Kidney (tissue), 22 donors: ENCODE measurements at places on chromosomes 5 and 9. TPM values are rescaled to one million over a fixed set of nuclear protein-coding genes. Genes with fewer than 3 reads are reported as not detected.

DNA sequence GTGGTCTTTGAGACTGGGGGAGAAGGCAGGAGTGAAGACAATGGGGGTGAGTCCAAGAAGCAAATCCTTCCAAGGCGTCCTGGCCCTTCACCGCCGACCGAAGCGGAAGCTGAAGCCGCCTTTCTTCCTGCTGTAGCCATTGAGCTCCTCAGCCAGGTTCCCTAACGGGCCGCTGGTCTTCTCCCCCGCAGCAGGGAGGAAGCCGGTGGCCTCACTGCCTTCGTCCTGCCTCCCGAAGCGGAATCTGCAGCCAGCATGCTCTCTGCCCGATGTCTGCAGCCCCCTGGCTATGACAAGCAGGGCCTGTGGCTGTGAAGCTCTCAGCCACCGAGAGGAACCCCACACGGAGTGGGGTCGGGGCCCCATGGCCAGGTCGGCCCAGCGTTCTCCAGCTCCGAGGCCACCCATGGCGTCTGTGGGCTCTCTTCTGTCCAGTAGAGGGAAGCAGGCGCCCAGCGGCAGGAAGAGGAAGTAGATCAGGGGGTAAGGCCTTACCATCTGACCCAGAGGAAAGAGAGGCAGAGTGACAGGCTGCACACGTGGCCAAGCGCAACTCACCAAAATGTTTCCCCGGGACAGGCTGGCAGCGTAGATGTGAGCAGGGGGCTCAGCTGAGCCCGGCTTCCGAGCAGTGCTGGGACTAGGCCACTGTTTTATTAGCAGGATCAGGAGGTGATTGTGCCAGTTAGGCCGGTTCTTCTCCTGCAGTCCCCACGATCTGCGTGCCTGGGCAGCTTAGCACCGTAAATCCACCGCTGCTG is 3.1 kb downstream of the QRFP start:
- DNase-seq = peak; percentile 61

GRCh38 chr9:117768750-117769395 is 64.7 kb downstream of the TLR4 start:
- peak; percentile 50 for DNase-seq

- DNase-seq = no peak
Observed at GRCh38 chr9:81373294-81373693, 316.1 kb downstream of the TLE1 start.

DNA sequence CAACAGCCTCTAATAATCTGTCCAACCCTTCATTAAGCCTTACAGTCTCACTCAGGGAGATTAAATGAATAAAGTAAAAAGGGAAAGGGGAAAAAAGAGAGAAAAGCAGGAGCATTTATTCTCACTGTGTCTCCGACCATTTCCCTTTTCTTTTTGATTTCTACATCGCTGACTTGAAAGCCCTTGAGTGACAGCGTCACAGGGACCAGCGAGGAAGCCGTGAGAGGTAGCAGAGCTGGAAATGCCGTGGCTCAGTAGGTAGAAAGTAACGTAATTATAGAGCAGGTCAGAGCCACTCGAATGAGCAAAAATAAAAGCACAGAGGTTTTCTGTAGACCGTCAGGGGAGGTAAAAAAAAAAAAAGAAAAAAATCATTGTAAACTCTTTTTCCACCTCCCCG is 52.4 kb downstream of the ASS1 start:
- DNase-seq = no peak

- DNase-seq = no peak
Observed at GRCh38 chr9:121192959-121193640, 8.6 kb downstream of the RAB14 start.

GRCh38 chr5:126971455-126972031 is 58.8 kb downstream of the MARCHF3 start:
- no peak for DNase-seq

DNA sequence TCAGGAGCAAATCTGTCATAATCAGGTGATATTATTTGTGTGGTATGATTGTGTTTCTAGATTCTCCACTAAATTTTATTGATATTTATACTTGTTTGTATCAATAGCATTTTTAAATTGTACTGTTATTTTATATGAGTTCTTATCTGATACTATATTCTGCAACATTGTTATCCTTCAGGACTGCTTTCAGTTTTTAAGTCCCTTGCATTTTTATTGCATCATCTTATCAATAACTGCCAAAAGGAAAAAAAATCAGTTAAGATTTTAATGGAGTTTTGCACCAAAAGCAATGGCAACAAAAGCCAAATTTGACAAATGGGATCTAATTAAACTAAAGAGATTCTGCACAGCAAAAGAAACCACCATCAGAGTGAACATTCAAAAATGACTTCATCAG is 741.3 kb upstream of the CTNND2 start:
- DNase-seq = no peak

- DNase-seq = no peak
Observed at GRCh38 chr5:73528248-73528647, 30.0 kb downstream of the BTF3 start.

DNA sequence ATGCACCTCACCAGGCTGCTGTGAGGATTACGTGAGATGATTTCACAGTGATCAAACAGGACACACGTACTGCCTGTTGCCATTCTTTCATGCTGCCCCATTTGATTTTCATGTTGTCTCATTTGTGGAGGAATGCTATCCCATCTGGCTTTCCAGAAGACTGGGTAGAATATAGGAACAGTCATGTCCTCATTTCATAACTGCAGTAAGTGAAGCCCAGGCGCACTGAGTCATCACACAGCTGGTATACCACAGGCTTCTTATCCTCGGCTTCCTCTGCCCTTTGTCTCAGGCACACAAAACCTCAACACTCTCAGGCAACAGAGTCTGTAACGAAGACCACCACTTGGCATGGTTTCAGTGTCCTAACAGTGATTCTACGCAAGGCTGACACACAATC is 62.3 kb downstream of the LHFPL2 start:
- DNase-seq = no peak

C7 gene
- polyA plus RNA-seq = 158 TPM

PDE6A gene
- not detected for polyA plus RNA-seq

IFNK gene
- polyA plus RNA-seq = not detected

CD74 gene
- 1,887 TPM for polyA plus RNA-seq

SHC3 gene
- 0.95 TPM for polyA plus RNA-seq

ASS1 gene
- polyA plus RNA-seq = 1,185 TPM

ZNF618 gene
- polyA plus RNA-seq = 5.6 TPM

FOXI1 gene
- polyA plus RNA-seq = 48.5 TPM

GLDC gene
- polyA plus RNA-seq = 79.7 TPM

STRBP gene
- 21.6 TPM for polyA plus RNA-seq

PCDHA13 gene
- 0.49 TPM for polyA plus RNA-seq
